Fibroblast of mammary gland (primary cell): ENCODE measurements at places on chromosomes 16 and 17.

DNA sequence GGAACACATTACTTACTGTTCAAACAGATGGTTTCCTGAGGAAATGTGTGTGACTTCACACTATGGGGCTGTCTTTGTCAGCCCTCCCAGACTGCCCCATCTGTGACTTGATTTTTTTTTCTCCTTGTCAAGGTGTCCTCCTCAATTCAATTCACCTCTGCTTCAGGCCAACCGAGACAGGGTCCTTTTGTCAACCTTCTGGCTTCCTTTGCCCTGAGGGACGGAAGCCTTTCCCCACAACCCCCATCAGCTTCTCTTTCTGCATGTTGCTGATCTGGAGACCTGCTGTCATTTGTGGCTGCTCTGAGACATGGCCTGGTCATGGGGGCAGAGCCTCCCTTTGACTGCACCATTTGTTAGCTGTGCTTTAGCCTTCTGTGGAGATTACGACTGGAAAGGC is 21.3 kb upstream of the RGS9 start:
- DNase-seq: no peak

DNA sequence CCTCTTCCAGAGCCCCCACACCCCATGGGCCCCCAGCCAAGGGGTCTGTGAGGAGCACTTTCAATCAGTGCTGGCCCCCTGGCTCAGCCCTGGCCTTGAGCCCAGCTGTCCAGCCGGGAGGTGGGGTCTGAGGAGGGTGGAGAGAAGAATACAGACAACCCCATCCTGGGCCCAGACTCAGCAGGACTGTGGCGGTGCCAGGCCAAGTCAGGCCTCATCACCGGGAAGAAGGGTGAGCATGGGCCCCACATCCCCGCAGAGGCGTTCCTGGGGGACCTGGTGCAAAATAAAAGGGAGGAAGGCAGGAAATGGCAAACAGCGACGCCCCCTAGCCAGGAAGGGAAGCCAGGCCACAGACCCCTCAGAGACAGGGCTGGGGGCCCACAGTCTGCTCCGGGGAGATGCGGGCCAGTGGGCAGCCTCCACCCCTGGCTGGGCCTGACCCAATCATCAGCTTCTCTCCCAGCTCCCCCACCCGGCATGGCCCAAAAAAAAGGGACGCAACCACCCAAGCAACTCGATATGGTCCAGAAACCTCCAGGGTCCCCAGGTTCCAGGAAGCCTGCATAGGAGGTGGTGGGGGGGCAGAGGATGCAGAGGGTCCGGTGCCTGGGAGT is 20.6 kb downstream of the ZNF423 start:
- no peak for DNase-seq

- peak; percentile 37 for DNase-seq
Measured at GRCh38 chr17:9256751-9257629, 235.7 kb downstream of the NTN1 start.

DNA sequence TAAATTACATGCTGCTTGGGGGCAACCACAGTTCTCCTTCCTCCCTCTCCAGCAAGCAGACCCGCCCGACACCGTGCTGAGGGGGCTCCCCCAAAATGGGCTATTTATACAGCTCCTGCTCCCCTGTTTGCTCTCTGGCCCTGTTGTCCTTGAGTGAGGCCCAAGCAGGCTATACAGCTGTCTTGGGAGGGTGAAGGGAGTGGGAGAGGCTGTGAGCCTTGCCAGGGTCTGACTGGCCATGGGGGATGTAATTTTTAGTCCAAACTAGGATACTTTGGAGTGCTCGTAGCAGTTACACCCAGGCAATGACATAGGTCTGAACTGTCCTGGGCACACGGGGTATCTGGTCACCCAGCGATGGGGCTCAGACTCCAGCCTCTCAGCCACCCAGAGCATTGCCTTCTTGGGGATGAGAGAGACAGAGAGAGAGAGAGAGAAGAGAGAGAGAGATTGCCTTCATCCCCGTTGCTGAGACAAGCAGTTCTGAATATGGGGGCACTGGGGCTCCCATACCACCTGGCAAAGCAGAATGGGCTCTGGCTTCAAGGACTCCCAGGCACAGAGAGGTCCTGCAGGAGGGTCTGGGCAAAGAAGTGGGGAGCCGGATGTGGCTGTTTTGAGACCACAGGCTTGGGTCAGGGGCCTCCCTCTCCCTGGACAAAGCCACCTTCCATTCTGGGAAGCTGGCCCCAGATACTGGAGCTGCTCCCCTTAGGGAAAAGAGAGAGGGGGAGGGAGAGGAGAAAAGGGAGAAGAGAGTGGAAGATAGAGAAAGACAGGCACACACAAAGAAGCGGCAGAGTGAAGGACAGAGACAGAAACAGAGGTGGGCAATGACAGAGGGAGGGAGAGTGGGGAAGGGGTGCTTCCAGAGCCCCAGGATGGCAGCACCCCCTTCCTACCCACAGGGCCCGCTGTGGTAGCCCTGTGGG is 10.7 kb upstream of the TMEM92 start:
- no peak for DNase-seq

DNA sequence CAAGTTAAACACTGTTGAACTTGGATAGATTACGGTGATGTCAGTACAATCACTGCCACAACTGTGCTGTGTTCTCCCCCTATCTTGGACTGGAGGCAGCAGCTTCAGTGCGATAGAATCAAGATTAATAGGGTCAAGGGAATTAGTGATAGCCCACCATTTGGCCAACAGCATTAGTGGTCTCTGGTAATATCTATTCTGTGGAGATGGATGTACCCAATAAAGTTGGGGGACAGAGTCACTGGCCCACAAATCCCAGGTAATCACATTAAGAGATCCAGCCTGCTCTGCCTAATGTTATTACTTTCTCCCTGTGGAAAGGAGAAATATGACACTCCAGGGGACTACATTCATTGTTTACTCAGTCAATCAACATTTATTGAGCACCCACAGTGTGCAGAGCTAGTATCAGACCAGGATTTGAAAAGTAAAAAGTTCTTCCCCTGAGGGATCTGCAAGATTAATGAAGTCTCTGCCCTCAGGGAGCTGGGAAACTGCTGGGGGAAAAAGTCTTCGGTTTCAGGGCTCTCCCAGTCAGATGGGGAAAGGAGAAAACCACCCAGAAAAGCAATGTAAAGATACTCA is 23.6 kb upstream of the ATP5MC1 start:
- DNase-seq: no peak

DNA sequence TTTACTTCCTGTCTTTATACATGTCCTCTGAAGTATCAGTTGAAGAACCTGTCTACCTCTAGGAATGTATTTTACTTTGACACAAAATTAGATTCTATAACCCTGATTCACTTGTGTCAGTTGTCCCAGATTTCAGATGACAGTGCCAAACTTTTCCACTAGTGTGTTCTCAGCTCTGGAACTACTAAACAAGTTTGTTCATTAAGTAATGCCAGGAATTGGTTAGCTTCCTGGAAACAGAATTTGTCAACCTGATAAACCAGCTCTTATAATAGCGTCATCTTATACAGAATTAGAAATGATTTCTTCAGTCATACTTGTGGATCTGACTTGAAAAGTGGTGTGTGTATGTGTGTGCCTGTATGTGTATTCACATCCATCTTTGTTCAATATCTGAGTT is 7.4 kb downstream of the MAP3K3 start:
- DNase-seq: no peak

GRCh38 chr17:39963829-39964228 is 1.0 kb downstream of the GSDMA start:
- DNase-seq: no peak

GRCh38 chr17:33551911-33552310 is 258.8 kb upstream of the ASIC2 start:
- DNase-seq: no peak

DNA sequence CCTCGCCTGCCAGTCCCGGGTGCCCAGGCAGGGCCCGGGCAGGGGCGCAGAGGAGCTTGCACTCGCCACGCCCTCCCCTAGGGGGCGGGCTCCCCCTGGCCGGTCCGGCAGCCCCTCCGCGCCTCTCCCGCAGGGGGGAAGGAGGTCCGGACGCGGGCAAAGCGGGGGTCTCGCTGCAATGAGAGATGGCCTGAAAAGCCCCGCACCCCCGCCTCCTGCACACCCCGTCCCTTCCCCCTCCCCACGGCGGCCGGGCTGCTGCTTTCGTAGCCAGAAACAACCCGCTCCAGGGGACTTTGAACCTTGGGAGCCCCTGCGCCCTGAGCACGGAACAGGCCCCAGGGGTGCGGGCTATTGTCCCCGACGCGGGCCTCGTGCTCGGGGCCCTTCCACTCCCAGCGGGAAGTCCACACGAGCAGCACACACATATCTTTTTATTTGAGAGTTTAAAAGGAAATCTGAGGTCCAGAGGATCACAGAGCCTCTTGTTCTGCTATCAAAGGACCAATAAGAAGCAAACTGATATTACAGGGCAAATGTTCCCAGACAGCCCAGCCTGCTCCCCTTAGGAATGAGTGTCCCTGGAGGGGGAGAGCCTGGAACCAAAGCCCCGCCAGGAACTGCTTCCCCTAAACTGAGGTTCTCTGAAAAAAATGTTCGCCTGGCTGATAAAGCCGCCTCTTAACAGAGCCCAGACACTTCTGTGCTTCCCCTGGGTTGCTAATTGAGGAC is 5.8 kb upstream of the CBX4 start:
- DNase-seq: no peak

DNA sequence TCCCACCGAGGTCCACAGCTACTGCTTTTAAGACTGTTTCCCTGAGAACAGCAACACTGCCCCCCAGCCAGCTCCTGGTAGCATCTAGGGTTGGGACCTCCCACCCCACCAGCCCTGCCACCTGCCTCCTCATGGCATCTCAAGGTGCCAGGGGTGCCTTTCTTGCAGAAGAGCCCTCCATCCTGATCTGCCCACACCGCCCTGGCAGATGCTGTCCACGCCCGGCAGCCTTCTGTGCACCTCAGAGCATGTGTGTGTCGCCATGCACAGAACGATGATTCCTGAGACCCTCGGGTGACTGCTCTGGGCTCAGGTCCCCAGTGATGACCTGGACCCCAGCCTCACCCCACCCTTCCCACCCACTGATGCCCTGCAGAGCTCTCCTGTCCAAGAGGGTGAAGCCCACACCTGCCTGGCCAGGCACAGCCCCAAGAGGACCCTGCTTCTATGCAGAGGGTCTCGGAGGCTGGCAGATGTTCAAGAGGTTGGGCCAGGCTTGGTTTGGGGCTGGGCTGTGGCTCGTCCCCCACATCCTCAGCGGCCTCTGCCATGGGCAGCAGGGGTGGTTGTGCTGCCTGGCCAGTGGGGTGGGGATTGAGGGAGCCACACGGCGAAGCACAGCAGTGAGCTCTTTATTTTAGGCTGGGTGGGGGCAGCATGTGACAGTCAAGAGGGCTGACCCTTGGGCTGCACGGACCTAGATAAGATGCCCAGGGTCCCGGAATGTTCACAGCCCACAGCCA is 5.2 kb upstream of the SPATA2L start:
- DNase-seq: no peak

DNA sequence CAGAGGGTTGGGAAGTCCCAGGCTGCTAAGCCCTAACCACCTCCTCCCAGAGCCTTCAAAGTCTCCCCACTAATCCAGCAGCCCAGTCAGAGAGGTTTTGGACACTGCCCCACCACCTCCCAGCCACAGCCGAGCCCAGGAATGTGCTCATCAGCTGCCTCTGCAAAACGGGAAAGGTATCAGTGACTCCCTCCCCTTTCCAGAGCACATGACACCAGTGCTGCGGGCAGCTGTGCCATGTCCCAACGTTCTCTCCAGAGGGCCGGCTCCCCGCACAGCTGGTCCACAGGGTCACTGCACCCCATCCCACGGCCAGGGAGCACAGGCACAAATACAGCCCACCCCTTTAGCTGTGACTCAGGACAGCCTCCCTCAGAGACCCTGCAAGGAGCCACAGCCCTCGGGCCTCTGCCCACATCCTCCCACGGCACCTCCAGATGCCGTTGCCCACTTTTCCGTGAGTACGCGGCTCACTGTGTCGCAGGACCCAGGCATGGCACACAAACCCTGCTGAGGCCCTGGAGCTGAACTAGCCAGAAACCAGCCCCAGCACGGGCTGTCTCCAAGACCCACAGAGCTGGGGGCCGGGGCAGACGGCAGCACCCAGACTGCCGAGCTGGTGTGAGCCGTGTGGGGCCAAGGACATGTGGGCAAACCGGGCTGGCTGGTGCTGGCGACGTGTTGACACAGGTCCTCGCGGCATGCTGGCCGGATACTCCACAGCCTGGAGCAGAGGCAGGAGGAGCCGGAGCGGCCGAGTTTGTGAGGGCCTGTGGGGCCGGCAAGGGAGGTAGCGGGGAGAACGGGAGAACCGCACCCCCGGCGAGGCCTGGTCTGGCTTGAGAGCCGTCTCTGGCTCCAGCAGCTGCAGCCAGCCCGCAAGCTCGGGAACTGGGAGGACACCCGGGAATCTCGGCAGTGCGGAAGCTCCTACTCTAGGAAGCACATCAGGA is 6.3 kb upstream of the PPP1R27 start:
- DNase-seq: no peak

DNA sequence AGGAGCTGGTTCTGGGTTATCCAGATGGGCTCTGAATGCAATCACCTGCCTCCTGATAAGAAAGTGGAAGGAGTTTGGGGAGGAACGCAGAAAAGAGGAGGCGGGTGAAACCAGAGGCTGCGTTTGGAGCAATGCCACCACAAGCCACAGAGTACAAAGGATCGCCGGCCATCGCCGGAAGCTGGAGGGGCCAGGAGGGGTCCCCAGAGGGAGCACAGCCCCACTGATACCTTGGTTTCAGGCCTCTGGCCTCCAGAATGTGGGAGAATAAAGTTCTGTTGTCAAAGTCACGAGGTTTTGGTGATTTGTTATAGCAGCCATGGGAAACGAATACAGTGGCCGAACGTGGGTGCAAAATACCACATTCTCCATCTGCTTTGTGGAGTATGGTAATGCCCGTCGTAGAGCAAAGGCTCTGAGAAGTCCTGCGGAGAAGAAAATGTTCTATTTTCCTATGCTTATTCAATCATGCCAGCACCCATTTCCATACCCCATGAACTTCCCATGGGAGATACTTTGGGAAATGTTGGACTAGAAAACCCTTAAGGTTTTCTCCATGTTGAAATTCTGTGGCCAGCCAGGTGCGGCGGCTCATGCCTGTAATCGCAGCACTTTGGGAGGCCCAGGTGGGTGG is 51.4 kb downstream of the ZDHHC7 start:
- DNase-seq: no peak

- DNase-seq: peak; percentile 52
Measured at GRCh38 chr17:55704401-55704800, 18.3 kb downstream of the TMEM100 start.

DNA sequence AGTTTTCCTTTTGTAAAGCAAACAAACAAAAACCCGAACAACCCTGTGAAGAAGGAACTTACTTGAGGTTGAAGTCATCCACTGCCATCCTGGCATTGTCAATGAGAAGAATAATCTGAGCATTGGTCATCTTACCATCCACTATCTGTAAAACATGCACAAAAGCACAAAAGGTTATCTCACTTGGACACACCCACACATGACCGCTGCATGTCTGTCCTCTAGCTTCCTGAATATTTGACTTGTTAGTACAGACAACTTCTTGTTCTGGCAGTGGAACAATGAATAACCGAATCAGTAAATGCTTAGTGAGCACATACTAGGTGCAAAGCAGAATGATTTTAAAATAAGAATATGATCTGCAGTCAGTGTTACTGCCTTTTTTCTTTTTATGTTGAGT is 6.1 kb downstream of the KRT23 start:
- no peak for DNase-seq
